Activated CD4-positive, alpha-beta T cell treated with anti-CD3 and anti-CD28 coated beads, Interleukin-2, Interleukin-4, amounts not matched to agents 100 ng/mL and 50 ng/mL, durations not matched to agents 16 hours and 8 hours (primary cell): ENCODE measurements at places on chromosomes 7 and 10.

DNA sequence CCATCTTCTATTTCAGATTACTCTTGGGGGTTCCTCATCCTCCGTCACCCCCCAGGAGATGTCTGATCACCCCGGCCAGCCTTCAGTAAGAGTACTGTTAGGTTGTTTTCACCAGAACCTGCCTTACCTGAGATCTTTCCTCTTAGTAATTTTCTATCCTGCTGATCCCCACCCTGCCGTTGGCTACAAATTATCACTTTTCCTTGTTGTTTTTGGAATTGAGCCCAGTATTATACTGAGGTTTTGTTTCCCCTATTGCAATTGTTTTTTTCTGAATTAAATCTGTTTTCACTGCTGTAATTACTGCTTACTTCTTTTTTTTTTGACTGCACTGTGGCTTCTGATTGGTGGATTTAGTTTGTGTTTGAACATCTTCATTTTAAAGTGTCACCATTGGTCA, 14.7 kb downstream of the SPAM1 start:
- DNase-seq = no peak

DNA sequence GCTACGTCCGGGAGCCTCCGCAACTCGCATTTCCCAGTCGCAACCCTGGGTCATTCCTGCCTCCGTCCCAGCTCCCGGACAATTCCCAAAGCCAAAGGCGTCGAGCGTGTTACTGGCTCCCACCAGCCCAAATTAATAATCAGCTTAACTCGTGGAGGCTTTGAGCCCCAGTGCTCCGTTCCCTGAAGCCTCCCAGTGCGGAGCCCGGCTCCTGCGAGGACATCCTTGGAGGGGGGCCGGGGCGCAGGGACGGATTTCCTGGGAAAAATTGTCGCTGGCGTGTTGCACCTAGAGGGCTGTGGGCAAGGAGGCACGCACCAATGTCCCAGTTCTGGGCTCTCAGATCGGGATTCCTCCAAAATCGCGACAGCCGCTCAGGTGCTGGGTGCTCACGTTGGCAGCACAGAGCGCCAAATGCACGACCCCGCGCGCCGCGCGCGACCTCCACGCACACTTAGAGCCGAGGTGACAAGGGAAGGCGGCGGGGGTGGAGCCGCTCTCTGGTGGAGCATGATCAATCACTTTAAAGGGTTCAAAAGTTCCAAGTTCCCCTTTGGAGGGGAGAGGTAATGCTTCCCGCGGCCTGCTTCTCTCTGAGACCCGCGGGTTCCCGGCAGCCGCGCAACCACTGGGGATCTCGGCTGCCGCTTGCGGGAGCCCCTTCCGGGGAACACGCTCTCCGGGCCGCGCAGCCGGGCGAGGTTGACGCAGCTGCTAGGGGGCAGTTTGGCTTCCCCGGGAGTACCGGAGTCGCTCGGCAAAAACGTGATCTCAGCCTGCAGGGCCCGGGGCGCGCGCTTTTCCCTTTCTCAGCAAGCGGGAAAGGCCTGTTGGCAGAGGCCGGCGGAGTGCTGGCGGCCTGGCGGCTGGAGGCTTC, 25.5 kb downstream of the SKIDA1 start:
- no peak for DNase-seq

DNA sequence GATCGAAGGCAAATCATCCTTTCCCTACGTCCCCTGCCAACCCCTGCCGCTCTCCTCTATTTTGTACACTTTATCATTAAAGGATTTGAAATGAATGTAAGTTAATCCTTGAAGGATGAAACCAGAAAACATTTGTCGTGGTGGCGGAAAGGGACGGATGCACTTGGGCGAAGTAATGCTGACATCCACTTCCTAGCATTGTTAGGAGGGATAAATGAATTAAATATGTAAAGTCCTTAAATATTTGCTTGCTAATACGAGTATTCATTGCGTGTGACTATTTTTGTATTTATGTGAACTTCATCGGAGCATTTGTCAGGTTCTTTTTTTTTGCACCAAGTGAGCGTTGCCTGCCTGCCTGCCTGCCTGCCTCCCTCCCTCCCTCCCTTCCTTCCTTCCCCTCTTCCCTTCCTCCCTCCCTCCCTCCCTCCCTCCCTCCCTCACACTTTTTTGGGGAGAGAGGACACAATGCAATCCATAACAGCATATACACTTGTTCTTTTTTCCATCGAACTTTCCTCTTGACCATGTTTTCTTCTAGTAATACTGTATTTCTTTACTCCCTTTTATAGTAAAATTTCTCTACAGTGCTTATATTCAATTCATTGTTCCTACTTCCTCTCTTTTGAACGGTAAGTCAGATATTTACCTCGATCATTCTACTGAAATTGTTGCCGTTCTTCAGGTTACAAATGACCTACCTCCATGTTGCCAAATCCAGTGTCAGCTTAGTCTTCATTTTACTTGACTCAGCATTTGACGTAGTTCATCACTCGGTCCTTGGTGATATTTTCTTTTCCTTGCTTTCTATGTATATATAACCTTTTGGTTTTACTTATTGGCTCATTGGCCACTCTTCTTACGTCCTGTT, 831 bp downstream of the CCDC7 start:
- DNase-seq = no peak

- DNase-seq = no peak
Measured at GRCh38 chr10:90741926-90742565, 115.8 kb downstream of the HTR7 start.
